GF-D8 (cell line): ENCODE measurements at places on chromosomes 2 and 18.
A peak's percentile ranks its signal among the peaks of the same experiment; 100 is the strongest.

- no peak for DNase-seq
Measured at GRCh38 chr2:1156059-1156458, 205.4 kb downstream of the SNTG2 start.

- DNase-seq = no peak
Measured at GRCh38 chr2:112692918-112693317, 27.9 kb upstream of the NT5DC4 start.

GRCh38 chr2:157364257-157364974 lies 38.8 kb upstream of the ERMN start:
- no peak for DNase-seq

- no peak for DNase-seq
Measured at GRCh38 chr2:219272995-219273394, 6.2 kb upstream of the DNAJB2 start.

- DNase-seq = no peak
Measured at GRCh38 chr2:84456156-84456555, 2.9 kb downstream of the SUCLG1 start.

GRCh38 chr2:236971131-236971821 lies 114.4 kb upstream of the COPS8 start:
- no peak for DNase-seq

DNA sequence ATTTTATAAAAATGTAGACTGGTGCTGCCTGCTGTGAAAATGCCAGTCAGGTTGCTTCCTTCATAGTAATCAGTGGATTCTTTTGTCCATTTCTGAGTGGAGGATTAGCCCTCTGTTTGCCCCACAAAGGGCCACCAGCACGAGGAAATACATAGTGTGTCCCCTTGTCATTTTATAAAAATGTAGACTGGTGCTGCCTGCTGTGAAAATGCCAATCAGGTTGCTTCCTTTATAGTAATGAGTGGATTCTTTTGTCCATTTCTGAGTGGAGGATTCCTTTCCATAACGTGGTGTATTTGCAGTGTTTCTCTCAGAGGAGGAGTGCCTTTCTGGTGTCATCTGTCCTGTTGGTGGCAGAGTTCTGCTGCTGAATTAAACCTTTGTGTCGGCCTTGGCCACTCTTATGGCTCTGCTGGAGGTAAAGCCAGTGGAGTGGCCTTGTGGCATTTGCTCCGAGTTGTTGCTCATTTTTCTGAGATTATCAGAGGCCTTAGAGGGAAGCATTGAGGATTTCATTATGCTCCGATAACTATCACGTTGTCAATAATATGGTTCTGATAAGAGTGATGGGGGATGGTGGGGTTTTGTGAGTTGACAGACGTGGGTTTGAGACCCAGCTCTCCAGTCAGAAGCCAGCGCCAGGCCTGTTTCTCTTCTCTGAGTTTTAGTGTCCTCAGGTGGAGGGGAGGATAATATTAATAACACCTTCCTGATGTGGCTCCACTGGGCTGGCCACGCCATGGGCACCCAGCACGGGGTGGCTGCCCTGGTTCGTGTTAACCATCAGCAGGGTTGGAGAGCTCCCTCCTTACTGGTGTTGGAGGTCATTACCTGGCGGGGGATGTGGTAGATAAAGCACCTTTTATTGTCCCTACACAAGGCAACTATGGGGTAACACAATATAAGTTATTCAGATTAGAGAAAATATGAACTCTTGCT lies 96.6 kb downstream of the NEDD4L start:
- no peak for DNase-seq

GRCh38 chr2:191664823-191665677 lies 12.9 kb upstream of the NABP1 start:
- DNase-seq = peak; percentile 8
